ENCODE measurements at places on chromosomes 1 and 21. TPM values are rescaled to one million over a fixed set of nuclear protein-coding genes. Genes with fewer than 3 reads are reported as not detected.

Gene MAP10
- 2.4 TPM for total RNA-seq

Gene SPATA1
- 0.88 TPM for total RNA-seq

Gene PADI3
- under 0.01 TPM for total RNA-seq

Gene ZNF683
- total RNA-seq: not detected

Gene CDA
- 2.0 TPM for total RNA-seq

Gene MOV10
- 52.1 TPM for total RNA-seq

Gene HES4
- 16.8 TPM for total RNA-seq

Gene CYP4Z1
- not detected for total RNA-seq

Gene AADACL3
- total RNA-seq: not detected

Gene NBPF4
- total RNA-seq: 0.66 TPM

Gene S100A9
- not detected for total RNA-seq

Gene TACSTD2
- 0.22 TPM for total RNA-seq

Gene FRRS1
- 22.8 TPM for total RNA-seq

Gene INKA2
- 6.3 TPM for total RNA-seq

Gene ACTA1
- total RNA-seq: not detected

Gene BRDT
- total RNA-seq: 2.1 TPM

Gene FCRL2
- total RNA-seq: not detected

Gene AJAP1
- total RNA-seq: 1.3 TPM

Gene B3GALT2
- under 0.01 TPM for total RNA-seq

Gene MFAP2
- total RNA-seq: 63.1 TPM

Gene SETD4
- 15.2 TPM for total RNA-seq

Measured in placental pericyte (primary cell).